Glutamatergic neuron (in vitro differentiated cells): ENCODE measurements at places on chromosomes 5 and 9.

- H3K4me3 ChIP-seq, result no peak overlapping the region
- peaks cover 5% of the 10 kb centered on the region for H3K27me3 ChIP-seq
- DNase-seq, result no peak
- H3K36me3 ChIP-seq, result no peaks in the 10 kb centered on the region
- H3K27ac ChIP-seq, result no peak overlapping the region
These were observed 13.2 kb downstream of the TSPAN17 start for GRCh38 chr5:176660530-176660859.

GRCh38 chr9:22452415-22453010 lies 5.9 kb downstream of the DMRTA1 start:
- H3K4me1 ChIP-seq, result peaks cover 31% of the 10 kb centered on the region
- H3K4me3 ChIP-seq, result peak overlapping the region; percentile 82
- peaks cover 5% of the 10 kb centered on the region for H3K36me3 ChIP-seq
- peak overlapping the region; percentile 64 for H3K27ac ChIP-seq
- H3K27me3 ChIP-seq, result no peaks in the 10 kb centered on the region
- DNase-seq, result peak; percentile 63

- no peaks in the 10 kb centered on the region for H3K27me3 ChIP-seq
- no peak overlapping the region for H3K27ac ChIP-seq
- H3K4me1 ChIP-seq, result no peaks in the 10 kb centered on the region
- H3K4me3 ChIP-seq, result no peak overlapping the region
- no peaks in the 10 kb centered on the region for H3K36me3 ChIP-seq
These were observed 21.9 kb upstream of the FAM169A start for GRCh38 chr5:74888117-74888516.

DNA sequence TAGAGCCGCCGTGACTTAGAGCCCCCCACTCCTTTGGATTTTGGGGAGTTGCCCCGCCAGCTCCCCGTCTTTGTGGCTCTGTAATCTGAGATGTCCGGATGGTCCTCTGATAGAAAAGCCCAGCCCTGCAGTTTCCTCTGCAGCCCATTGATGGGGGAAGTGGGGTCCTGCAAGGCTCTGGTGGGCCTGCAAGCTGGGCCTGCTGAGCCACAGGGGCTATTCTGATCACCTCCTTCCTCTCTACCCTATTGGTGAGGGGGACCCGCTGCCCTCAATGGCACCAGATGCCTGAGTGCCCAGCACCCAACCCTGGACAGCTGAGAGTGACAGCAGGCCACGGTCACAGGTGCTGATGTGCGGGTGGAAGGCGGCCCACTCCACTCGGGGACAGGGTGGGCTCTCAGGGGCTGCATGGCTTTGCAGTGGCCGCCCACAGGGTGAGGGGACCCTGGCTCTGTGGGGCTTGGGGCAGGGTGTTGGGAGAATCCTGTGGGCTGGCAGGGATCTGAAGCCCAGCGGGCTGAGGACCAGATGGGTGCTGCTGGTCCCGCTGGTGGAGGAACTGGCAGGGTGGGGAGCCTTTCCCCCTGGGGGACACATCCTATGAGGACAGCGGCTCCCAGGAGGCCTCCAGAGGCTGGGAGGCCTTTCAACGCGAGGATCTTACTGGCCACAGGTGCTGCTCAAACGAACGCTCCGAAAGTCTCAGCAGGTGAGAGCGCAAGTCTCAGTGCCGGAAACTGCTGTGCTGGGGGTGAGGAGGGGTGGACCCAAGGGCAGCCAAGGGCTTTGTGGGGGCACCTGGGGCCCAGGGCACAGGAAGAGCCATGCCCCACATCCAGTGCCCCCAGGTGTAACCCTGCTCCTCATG lies 30.0 kb upstream of the LPCAT1 start:
- no peaks in the 10 kb centered on the region for H3K27me3 ChIP-seq
- no peak overlapping the region for H3K27ac ChIP-seq
- no peak for DNase-seq
- no peaks in the 10 kb centered on the region for H3K36me3 ChIP-seq

DNA sequence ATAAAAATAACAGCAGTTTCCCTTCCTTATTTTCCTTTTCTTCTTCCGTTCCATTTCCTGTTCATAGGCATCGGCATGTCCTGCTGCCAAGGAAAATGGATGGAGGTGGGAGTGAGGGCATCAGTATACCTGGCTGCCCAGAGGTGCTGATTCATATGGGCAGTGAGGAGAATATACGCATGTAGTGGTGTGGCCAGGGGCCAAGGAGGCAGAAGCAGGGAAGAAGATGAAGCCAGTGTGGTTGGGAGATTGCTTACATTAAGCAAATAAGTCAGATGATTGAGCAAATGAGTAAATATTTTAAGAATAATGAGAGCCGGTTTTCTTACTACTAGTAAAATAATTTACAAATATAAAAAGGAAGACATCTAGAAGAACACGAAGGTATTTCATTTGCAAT lies 344.9 kb upstream of the PAPPA start:
- no peaks in the 10 kb centered on the region for H3K27me3 ChIP-seq
- H3K4me1 ChIP-seq, result no peaks in the 10 kb centered on the region
- no peaks in the 10 kb centered on the region for H3K36me3 ChIP-seq
- no peak for DNase-seq
- no peak overlapping the region for H3K27ac ChIP-seq
- H3K4me3 ChIP-seq, result no peak overlapping the region

- H3K4me3 ChIP-seq, result no peak overlapping the region
- peaks cover 5% of the 10 kb centered on the region for H3K27me3 ChIP-seq
- no peak for DNase-seq
- H3K4me1 ChIP-seq, result peaks cover 32% of the 10 kb centered on the region
These were observed 64.8 kb downstream of the SHB start for GRCh38 chr9:38003946-38004808.

GRCh38 chr5:90379652-90380051 lies 29.9 kb downstream of the CETN3 start:
- H3K36me3 ChIP-seq, result no peaks in the 10 kb centered on the region
- H3K4me1 ChIP-seq, result no peaks in the 10 kb centered on the region
- H3K27ac ChIP-seq, result no peak overlapping the region
- no peaks in the 10 kb centered on the region for H3K27me3 ChIP-seq
- no peak overlapping the region for H3K4me3 ChIP-seq

DNA sequence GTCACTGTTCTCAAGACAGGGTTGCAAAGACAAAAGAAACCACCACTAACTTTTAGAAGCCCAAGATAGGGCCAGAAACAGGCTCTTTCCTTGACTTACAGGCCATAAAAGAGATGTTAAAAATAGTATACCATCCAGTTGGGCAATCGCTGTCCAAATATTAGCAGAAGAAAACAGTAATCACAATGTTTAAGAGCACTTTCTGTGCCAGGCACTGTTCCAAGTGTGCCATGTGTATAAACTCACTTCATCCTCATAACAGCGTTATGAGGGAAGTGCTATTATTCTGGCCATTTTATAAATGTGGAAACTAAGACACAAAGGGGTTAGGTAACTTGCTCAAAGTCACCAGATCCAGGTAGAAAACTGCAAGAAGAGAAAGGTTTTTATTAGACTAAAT lies 111.7 kb downstream of the KCNN2 start:
- no peak overlapping the region for H3K4me3 ChIP-seq
- H3K4me1 ChIP-seq, result no peaks in the 10 kb centered on the region
- no peak overlapping the region for H3K27ac ChIP-seq
- H3K36me3 ChIP-seq, result peaks cover 5% of the 10 kb centered on the region

DNA sequence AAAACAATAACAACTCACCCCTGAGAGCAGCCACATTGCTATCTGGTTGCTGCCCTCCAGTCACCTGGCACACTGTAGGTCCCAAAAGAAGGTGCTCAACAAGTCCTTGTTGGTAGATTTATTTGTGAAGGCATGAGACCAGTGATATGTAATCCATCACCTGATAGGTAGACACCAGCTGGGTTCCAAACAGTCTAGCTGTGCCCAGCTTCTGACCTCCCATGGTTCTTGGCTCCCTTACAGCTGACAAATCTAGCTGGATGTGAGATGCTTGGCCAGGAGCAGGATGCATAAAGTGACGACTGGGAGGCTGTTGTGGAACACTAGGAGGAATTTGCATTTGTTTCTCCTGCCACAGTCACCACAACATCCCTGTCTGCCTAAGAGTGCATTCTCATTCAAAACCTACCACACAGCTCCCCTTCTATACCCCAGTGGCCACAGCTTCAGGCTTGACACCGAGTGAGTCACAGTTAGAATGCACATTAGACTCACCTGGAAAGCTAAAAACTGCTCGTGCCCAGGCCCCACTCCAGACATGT lies 7.8 kb upstream of the VLDLR start:
- no peaks in the 10 kb centered on the region for H3K36me3 ChIP-seq
- no peak overlapping the region for H3K4me3 ChIP-seq
- no peaks in the 10 kb centered on the region for H3K4me1 ChIP-seq
- no peak overlapping the region for H3K27ac ChIP-seq

DNA sequence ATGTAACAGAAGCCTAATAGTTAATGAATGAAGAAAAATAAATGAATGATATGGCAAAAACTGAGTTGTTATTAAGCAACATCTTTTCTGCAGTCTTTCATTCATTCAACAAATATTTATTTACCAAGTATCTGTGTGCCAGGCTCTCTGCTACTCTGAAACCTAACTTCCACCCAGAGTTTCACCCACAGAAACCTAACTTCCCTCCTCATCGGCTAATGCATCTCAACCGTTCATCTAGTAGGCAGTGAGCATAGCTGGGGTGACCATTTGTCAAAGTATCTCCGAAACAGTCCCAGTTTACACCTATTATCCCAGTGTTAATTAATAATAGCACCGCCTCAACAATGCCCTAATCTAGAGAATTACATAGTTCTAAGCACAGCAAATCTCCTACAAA lies 1.5 kb downstream of the TTC39B start:
- no peak overlapping the region for H3K27ac ChIP-seq
- no peaks in the 10 kb centered on the region for H3K4me1 ChIP-seq
- H3K4me3 ChIP-seq, result peak overlapping the region; percentile 84
- no peaks in the 10 kb centered on the region for H3K36me3 ChIP-seq

DNA sequence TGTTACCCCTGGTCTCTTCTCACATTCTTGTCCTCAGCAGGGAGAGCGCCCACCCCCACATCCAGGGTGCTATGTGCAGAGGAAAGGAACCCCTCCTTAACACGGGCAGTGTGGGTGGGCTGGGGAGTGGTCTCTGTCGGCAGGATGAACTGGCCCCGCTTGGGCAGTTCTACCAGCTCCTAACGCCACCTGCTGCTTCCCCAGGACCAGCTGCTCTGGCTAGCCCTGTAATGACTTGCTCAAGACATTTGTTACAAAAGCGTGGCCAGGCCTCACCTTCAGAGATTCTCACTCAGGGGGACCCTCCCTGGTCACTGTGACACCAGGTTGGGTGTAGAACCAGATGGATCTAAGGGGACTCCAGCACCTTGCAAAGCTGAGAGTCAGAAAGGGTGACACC lies 82.4 kb downstream of the HMCN2 start:
- peaks cover 1% of the 10 kb centered on the region for H3K27me3 ChIP-seq
- no peak overlapping the region for H3K27ac ChIP-seq
- H3K36me3 ChIP-seq, result no peaks in the 10 kb centered on the region
- no peak overlapping the region for H3K4me3 ChIP-seq

GRCh38 chr9:121648172-121648571 lies 3.3 kb upstream of the DAB2IP start:
- peaks cover 7% of the 10 kb centered on the region for H3K27me3 ChIP-seq
- no peaks in the 10 kb centered on the region for H3K36me3 ChIP-seq
- H3K4me1 ChIP-seq, result peaks cover 17% of the 10 kb centered on the region
- no peak for DNase-seq

DNA sequence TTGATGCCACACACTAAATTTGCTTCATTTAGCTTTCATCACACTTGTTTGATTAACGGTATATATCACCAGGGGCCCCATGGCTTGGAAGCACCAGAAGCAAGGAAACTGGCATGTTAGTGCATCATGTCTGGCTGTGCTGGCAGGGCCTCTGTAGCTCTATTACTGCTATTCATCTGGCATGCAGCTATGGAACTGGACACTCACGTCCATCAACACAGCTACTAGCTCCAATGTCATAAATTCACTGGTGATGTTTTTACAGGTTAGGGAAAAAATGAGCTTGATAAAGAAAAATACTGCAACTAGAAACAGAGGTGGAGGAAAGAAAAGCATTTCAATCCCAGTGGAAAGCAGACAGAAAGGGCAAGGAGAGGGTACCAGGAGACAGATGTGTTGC lies 343.2 kb downstream of the DEPDC1B start:
- DNase-seq, result no peak
- no peaks in the 10 kb centered on the region for H3K4me1 ChIP-seq
- H3K36me3 ChIP-seq, result no peaks in the 10 kb centered on the region
- no peak overlapping the region for H3K27ac ChIP-seq
- no peak overlapping the region for H3K4me3 ChIP-seq

GRCh38 chr5:178202541-178202940 lies 1.8 kb upstream of the HNRNPAB start:
- no peaks in the 10 kb centered on the region for H3K36me3 ChIP-seq
- peak overlapping the region; percentile 46 for H3K4me3 ChIP-seq
- DNase-seq, result no peak
- peaks cover 6% of the 10 kb centered on the region for H3K27me3 ChIP-seq
- no peak overlapping the region for H3K27ac ChIP-seq

- H3K4me1 ChIP-seq, result peaks cover 5% of the 10 kb centered on the region
- no peak overlapping the region for H3K4me3 ChIP-seq
- H3K27ac ChIP-seq, result no peak overlapping the region
- peaks cover 9% of the 10 kb centered on the region for H3K27me3 ChIP-seq
- H3K36me3 ChIP-seq, result peaks cover 14% of the 10 kb centered on the region
These were observed 19.8 kb downstream of the GPRIN1 start for GRCh38 chr5:176590035-176590717.

DNA sequence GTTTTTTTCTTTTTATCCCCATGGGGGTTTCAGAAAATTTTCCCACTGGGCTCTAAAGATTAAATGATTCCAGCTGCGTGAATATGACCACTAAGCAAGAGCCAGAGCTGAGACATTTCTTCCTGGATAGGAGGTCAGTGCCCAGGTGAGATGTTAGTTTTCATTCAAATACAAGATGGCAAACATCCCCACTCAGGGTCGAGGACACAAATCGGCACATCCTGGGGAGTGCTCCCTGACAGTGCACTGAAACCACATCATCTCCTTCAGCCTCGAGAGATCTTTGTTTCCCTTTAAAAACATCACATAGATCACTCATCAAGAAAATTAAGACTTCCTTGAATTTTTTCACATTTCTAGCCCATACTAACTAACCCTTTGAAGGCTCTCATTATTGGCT lies 273.2 kb upstream of the PANK3 start:
- DNase-seq, result no peak
- peaks cover 28% of the 10 kb centered on the region for H3K4me1 ChIP-seq
- no peaks in the 10 kb centered on the region for H3K36me3 ChIP-seq
- peaks cover 11% of the 10 kb centered on the region for H3K27me3 ChIP-seq
- H3K27ac ChIP-seq, result peak overlapping the region; percentile 48

- H3K36me3 ChIP-seq, result no peaks in the 10 kb centered on the region
- H3K4me1 ChIP-seq, result no peaks in the 10 kb centered on the region
- H3K4me3 ChIP-seq, result no peak overlapping the region
These were observed 118.5 kb downstream of the MRPS30 start for GRCh38 chr5:44927115-44927733.

- H3K4me3 ChIP-seq, result no peak overlapping the region
- peaks cover 5% of the 10 kb centered on the region for H3K4me1 ChIP-seq
- H3K27me3 ChIP-seq, result no peaks in the 10 kb centered on the region
- H3K36me3 ChIP-seq, result no peaks in the 10 kb centered on the region
- no peak overlapping the region for H3K27ac ChIP-seq
These were observed 107.8 kb upstream of the ISL1 start for GRCh38 chr5:51275428-51275827.

DNA sequence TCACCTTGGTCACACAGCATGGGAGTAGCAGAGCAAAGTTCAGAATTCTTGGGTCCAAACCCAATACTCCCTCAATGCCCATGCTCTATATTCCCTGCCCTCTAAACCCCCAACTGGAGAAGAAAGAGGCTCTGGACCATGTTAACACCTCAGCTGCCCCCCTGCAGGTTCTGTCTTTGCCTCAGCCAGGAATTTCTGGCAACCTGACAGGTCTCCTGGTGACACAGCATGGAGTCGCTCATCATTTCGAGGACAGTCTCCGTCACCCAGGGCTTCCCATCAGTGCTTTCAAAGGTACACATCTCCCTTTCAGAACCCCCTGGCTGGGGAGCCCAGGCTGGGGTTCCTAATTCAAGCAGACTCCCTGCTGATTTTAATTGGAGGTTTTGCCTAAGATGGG lies 189.5 kb downstream of the BRINP1 start:
- H3K4me3 ChIP-seq, result no peak overlapping the region
- H3K27me3 ChIP-seq, result peaks cover 2% of the 10 kb centered on the region
- H3K27ac ChIP-seq, result peak overlapping the region; percentile 53
- H3K4me1 ChIP-seq, result peaks cover 21% of the 10 kb centered on the region
- no peaks in the 10 kb centered on the region for H3K36me3 ChIP-seq
